CD4-positive, alpha-beta T cell treated with Interleukin-6 for 4 hours (primary cell): ENCODE measurements at places on chromosomes 7 and 10.

- no peak for DNase-seq
Measured at GRCh38 chr10:101000915-101001658, 1.5 kb downstream of the LZTS2 start.

DNA sequence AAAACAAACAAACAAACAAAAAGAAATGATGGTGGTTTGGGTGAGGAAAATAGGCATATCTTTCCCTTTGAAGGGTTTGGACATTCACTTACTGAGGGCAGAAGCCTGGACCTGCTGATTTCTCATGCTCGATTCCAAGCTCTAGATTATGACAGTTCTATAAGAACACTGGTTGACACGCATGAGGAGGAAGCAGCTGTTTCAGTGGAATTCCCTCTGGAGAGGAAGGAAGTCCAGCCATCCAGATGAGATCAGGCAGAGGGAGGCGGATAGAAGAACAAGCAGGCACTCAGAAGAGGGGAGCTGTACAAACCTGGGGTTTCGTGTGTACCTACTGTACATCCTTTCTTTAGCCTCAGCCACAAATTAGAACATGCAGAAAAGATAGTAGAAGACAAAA, 691.9 kb downstream of the INHBA start:
- no peak for DNase-seq

DNA sequence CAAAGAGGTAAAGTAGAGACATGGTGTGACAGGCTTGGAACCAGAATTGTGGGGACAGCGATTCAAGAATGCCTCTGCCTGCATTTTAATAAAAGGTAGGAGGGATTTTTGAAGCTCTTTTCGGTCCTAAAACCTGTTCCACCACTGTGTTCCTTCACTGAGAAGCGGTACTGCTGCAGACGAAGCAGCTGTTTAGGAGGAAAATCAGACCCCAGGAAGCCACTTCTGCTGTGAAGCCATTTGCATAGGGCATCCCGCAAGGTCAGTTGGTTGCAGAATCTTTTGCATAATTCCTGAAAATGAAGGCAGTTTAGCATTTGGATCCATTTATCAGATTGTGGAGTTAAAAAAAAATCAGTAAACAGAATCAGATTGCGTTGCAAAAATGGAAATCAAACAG, 183.3 kb upstream of the PRKCQ start:
- DNase-seq = no peak

DNA sequence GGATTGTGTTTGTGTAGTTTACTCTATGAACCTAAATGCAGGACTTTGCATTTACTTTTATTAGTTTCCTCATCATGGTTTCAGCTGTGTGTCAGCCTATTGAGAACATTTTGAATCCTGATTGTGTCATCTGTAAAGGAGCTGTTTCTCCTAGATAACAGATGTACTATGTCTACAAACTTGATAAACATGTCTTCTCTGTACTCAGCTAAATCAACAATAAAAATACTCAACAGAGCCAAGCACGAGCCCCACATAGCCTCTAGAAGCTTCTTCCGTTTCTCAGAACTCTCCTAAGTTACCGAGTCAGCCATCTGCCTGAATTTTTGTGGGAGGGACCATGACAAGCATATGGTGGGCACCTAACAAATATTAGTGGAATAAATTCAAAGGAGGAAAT, 234.7 kb downstream of the SKAP2 start:
- no peak for DNase-seq

DNA sequence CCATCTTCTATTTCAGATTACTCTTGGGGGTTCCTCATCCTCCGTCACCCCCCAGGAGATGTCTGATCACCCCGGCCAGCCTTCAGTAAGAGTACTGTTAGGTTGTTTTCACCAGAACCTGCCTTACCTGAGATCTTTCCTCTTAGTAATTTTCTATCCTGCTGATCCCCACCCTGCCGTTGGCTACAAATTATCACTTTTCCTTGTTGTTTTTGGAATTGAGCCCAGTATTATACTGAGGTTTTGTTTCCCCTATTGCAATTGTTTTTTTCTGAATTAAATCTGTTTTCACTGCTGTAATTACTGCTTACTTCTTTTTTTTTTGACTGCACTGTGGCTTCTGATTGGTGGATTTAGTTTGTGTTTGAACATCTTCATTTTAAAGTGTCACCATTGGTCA, 14.7 kb downstream of the SPAM1 start:
- no peak for DNase-seq

- DNase-seq = no peak
Measured at GRCh38 chr7:55020466-55020871, 1.7 kb downstream of the EGFR start.

GRCh38 chr10:31242902-31243301, 76.1 kb upstream of the ZEB1 start:
- peak; percentile 17 for DNase-seq

- no peak for DNase-seq
Measured at GRCh38 chr7:129052441-129052840, 2.5 kb downstream of the TNPO3 start.

DNA sequence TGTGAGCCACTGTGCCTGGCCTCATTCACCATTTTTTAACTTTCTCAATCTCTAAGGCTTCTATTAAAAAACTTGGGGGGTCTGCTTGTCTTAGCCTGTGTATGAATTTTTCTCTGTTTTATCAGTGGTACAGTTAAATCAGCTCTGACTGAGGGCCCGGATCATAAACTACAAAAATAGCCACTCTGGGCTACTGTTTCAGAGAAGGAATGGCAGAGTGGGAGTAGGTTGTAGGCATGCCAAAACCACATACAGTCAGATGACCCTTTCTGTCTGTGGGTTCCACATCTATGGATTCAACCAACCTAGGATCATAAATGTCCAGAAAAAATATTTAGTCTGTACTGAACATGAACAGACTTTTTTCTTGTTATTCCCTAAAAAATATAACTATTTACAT, 21.3 kb downstream of the TBC1D12 start:
- no peak for DNase-seq

DNA sequence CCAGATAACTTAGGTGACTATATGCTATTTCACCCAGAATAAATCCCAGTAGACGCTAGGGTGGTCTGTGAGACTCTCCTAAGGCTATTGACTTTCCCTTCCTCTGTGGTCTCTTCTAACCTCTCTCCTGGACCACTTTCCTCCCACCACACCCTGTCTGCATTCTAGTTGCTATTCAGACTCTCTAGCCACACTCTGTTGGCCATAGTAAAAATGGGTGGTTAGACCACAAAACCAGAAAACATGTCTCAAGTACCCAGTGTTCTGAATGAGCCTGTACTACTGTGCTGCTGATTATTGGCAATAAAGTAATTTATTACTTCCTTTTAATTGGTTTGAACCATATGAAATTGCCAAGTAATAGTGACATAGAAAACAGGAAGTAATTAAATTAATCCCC, 240.8 kb downstream of the KIF20B start:
- no peak for DNase-seq

DNA sequence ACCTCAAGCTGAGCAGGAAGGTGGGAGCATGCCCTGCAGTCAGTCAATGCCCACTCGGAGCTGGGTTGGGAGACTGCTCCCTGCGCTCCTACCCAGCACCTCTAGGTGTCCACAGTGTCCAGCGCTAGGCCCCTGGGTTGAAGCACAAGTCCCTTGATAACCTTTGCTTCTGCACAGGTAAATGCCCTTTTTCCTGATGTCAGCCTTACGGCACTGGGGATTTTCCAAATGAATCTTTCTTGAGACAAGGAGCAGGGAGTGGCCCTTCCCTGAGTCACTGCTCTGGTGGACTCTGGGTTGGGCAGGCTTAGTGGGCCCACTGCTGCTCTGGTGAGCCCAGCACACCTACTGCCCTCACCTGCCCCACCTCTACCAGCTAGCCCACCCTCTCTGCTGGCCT, 61.9 kb upstream of the OPN4 start:
- DNase-seq = no peak

DNA sequence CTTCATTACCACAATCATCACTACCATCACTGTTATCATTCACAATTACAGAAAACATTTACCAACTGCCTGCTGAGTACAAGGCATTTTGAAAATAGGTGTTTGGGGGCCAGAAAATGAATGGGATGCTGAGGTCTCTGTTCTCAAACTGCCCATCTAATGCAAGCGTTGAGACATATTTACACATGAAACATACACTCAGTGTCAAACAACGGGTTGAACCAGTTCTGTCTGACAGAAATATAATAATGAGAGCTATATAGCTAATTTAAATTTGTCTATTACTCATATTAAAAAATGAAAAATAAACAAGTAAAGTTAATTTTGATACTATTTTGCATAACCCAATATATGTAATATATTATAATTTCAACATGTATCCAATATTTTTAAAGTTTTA, 303.1 kb downstream of the KCNMA1 start:
- no peak for DNase-seq

DNA sequence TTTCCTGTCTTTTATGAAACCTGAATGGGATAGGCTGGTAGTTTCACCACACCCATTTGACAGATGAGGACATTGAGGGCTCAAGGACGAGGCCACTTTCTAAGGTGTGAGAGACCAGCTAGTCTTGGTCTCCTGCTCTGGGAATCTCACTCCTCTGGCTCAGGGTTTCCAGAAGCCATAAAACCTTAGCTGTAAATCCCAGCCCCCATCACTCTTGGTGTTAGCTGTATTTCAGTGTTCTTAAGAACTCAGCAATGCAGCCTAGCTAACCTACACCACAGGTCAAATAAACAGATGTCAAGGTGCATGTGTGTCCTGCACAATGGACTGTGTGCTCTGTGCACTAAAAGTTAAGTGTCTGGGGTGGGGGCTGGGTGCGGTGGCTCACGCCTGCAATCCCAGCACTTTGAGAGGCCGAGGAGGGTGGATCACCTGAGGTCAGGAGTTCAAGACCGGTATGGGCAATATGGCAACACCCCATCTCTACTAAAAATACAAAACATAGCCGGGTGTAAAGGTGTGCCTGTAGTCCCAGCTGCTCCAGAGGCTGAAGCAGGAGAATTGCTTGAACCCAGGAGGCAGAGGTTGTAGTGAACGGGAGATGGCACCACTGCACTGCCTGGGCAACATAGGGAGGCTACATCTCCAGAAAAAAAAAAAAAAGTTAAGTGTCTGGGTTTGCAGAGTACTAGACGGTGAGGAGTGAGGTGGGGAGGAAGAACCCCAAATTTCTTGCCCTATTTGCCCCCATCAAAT, 567 bp upstream of the EPO start:
- DNase-seq = no peak

- no peak for DNase-seq
Measured at GRCh38 chr7:79268730-79269129, 184.7 kb downstream of the MAGI2 start.

DNA sequence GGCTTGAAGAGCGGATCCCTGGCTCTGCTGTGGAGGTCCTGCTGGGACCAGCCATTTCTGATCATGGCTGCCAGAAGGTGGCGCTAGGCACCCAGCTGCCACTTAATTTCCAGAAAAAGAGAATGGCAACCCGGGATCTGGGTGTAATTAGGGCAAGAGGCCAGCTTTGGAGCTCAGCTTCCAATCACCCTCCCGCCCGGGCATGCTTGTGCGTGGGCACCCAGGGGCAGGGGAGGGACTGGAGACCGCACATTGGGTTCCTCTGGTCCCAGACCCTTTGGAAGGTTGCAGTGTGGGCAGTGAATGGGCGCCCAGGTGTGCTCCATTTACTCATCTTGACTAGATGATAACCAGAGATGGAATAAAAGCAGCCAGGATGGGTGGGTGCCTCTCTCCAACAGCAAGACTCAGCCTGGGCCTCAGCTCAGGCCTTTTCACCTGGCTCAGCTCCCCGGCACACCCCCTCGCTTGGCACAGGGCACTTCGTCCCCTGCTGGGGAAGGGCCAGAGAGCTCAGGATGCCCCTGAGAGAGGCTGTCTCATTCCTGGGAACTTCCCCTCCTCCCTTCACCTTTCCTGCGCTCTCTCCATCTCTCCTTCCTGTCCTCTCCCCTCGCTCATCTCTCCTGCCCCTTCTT, 14.7 kb downstream of the FAM241B start:
- peak; percentile 30 for DNase-seq

DNA sequence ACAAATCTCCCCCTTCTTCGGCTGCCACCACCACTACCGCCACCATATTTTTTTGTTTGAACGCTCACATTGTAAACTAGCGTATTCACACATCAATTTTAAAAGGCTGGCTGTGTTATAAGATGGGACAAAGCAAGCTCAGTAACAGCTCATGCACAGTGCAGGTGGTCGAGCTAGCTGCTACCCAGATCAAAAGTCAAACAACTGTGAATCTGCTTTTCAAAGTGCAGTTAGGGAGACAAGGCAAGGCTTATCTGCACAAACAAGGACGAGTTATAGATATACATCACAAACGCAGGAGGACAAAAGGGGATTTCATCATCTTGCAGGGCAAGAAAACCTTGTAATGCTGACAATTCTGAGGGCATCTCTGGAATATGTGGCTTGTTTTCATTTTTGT, 231.6 kb downstream of the VTI1A start:
- DNase-seq = no peak

DNA sequence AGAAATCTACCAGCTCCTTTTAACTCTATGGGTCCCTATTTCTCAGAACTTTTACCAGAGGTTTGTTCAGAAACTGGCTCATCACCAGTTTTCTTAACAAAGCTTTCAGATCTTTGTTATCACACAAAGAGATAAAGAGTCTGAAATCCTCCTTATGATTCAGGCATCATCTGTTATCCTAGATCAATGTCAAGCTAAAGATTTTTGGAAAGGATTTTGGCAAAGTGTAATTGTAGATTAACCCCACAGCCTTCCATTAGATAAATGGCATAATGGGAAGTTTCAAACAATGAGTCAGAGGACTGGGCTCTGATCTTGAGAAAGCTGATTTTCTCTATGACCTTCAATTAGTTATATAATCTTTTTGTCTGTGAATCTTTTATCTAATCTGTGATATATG, 192.2 kb downstream of the NXPH1 start:
- DNase-seq = no peak
